ENCODE measurements at places on chromosomes 3 and 15.
A peak's percentile ranks its signal among the peaks of the same experiment; 100 is the strongest.

GRCh38 chr3:12440927-12441714 lies 43.2 kb upstream of the TSEN2 start:
- peak; percentile 17 for DNase-seq

DNA sequence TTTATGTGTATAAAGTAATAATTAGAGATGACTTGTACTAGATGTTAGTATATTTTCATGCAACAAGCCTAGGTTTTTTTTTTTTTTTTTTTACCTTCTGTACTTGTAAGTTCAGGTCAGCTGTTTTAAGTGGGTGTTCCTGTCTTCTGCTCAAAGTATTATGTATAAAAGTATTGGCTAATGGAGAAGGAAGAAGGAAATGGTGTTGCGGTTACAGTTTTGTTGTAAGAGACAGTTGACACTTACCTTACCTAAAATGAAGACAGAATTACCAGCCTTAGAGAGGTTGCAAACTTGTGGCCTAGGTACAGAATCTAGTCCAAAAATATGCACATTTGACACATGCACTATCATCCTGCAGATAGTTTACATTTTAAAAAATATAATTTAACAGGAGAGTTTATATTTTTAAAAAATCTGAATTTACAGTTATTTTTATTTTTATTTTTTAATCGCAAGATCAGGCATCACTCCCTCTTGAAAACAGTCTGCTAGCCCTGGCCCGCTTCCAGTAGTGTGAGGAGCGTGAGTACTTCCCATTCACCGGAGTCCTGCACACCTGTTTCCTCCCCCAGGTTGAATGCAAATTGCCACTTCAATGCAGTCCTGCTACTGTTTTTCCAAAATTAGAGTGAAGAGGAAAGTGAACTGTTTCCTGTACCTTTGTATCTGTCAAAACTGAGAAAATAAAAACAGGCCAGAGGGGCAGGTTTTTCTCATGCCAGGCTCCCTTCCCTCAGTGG lies 224.3 kb upstream of the SOX2 start:
- no peak for DNase-seq

GRCh38 chr3:182007441-182007840 lies 295.7 kb downstream of the SOX2 start:
- no peak for DNase-seq

DNA sequence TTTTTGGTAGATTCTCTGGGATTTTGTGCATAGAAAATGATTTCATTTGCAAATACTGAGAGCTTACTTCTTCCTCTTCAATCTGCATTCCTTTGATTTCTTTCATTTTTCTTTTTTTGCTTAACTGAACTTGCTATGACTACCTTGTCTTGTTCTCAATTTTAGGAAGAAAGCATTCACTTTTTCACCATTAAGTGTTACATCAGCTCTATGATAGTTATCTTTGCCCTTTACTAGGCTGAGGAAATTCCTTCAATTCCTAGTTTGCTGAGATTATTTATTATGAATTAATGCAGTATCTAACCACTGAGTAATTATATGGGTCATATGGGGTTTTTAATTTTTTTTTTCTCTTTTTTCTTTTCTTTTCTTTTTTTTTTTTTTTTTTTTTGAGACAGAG lies 172.8 kb downstream of the PEAK1 start:
- DNase-seq = no peak

DNA sequence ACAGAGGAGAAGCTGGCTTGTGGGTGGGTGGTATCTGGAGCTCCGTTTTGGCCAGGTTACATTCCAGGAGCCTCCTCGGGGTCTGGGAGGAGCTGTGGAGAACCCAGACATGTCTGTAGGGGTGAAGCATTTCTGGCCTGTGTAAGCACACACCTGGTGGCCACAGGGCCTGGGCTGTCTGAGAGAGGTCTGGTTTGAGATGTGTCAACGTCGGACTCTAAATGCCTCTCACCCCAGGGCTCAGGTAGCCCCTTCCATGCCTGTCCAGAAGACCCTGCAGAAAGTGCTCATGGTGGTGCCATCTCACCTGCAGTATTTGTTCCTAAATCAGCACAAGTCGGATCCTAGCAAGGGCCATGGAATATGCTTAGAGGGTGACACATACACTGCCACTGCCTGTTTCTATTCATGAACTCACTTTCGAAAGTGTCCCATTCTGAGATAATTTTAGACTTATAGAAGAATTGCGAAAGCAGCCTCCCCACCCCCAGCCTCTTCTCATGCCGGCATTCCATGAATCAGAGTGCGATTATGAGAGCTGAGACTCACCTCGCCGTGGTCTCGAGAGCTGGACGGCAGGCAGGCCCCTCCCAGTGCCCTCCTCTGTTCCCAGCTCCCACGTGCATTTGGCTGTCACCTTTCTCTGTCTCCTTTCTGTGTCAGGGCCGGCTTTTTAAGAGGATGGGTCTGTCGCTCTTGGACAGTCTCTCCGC lies 63.7 kb downstream of the KLF15 start:
- DNase-seq = no peak

DNA sequence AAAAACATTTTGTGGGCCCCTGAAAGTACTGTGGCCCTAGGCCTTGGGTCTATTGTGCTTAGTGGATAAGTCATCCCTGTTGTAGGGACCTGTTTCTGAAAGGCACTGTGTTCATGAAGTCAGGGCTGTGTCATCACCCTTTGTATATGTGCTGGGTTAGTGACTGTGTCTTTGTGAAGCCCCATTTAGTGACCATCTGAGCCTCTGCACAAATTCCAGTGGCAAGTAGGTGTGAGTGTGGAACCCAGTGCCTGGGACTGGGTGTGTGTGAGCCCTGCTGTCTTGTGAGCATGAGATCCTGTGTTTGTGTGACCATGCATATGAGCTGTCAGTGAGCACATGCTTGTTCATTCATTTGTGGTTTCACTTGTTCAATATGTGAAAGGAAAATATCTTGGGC lies 1.2 kb upstream of the HYAL1 start:
- DNase-seq = no peak

GRCh38 chr3:189630767-189631372 lies 319 bp upstream of the TP63 start:
- no peak for DNase-seq

- DNase-seq = no peak
Measured at GRCh38 chr3:32419742-32420125, 28.1 kb downstream of the CMTM7 start.

GRCh38 chr3:193943851-193944517 lies 192.0 kb upstream of the HES1 start:
- DNase-seq = no peak

- no peak for DNase-seq
Measured at GRCh38 chr3:121976727-121977126, 45.3 kb downstream of the ILDR1 start.

DNA sequence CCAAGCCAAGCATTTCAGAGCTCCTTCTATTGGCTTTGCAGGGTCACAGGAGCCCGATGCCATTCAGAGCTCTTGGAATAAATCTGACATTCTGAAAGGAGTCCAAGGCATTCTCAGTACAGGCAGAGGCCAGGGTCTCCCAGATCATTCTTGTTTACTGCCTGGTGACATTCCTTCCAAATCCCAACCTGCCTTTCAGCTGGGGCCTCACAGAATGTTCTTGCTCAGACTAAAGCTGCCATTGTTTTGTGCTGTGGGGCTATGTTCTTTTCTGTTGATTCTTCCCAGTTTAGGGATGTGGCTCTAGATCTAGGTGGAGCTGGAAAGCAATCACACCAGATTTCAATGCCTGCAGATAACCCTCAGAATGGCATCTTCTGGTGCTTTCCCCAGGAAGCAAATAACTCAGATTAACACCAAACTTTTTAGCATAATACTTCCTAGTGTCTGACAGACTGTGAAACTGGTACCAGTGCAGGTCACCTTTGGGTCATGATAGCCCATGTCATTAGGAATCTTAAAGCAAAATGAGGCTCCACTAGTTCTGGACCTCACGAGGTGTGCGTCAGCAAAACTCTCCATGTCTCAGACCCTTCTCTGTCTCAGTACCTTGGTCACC lies 166.9 kb downstream of the CHST2 start:
- DNase-seq = no peak

DNA sequence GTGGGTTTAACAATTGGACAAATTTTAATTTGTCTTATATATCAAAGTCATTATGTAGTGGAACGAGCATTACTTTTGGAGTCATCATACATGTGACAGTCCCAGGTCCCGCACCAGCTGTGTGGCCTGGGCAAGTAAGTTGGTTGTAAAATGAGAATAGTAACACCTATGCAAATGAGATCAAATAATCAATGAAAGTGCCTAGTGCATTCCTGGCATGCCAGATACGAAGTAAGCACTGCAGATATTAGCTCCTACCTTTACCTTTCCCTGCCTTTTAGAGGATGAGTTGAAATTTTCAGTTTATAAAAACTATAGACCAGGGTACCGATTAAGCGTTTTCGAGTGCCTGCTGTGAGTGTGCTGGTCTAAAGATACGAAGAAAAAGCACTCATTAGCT lies 134.1 kb downstream of the LRIG1 start:
- no peak for DNase-seq

- no peak for DNase-seq
Measured at GRCh38 chr15:35618260-35619188, 72.6 kb upstream of the DPH6 start.

- no peak for DNase-seq
Measured at GRCh38 chr3:129238945-129239705, 10.3 kb upstream of the COPG1 start.

GRCh38 chr3:134336587-134336986 lies 37.7 kb downstream of the AMOTL2 start:
- DNase-seq = peak; percentile 90

DNA sequence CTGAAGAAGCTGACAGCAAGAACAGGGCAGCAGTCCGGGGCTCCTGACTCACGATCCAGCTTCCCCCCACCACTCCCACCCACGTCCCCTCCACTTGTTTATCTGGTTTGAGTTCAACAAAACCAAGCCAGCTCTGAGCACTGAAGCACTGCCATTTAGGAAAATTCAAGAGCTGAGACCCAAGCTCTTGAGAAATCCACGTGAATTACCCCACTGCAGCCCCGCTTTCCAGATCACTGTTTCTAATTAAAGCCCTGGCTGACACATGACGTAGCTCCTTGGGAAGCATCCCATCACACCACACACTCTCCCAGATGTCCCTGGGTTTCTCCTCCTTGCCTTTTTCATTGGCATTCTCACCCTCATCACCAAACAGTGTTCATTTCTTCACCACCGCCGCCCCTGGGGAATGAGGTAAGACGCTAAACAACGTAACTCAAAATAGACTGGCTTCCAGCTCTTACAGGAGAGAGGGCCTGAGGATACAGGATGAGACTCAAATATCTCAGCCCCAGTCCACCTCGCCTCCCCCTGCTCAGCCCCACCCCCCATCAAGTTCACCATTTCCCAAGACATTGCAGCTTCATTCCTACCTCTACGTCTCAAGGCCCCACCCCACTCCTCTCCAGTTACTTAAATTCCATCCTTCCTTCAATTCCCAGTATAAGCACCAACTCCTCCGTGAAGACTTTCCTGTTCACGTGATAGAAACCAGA lies 95.4 kb downstream of the SRGAP3 start:
- DNase-seq = peak; percentile 17

- no peak for DNase-seq
Measured at GRCh38 chr3:14933820-14934425, 13.5 kb upstream of the NR2C2 start.

DNA sequence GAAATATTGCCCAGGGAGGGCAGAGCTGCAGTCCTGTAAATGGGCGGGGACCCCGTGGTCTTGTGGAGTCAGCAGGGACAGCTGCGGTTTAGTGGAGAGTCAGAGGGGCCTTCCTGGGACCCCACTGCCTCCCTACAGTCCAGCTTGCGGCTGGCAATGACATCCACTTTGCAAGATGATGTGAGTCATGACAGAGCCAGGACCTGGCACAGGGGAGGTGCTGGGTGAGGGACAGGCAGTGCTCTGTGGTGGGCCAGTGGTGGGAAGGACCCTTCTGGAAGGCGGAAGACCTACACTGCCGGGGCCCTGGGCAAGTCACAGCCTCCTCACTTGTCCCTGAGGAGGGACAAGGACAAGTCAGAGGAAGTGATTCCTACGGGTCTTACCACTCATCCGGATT lies 17.8 kb downstream of the APBA2 start:
- DNase-seq = no peak

- DNase-seq = peak; percentile 94
Measured at GRCh38 chr3:155870133-155870944, at the start of gene GMPS. Gene GMPS, plus strand, starts transcription at chr3:155870650. Its CDS starts 221 bp downstream, at chr3:155870871.

- DNase-seq = no peak
Measured at GRCh38 chr3:140180603-140181002, 245.6 kb downstream of the CLSTN2 start.

DNA sequence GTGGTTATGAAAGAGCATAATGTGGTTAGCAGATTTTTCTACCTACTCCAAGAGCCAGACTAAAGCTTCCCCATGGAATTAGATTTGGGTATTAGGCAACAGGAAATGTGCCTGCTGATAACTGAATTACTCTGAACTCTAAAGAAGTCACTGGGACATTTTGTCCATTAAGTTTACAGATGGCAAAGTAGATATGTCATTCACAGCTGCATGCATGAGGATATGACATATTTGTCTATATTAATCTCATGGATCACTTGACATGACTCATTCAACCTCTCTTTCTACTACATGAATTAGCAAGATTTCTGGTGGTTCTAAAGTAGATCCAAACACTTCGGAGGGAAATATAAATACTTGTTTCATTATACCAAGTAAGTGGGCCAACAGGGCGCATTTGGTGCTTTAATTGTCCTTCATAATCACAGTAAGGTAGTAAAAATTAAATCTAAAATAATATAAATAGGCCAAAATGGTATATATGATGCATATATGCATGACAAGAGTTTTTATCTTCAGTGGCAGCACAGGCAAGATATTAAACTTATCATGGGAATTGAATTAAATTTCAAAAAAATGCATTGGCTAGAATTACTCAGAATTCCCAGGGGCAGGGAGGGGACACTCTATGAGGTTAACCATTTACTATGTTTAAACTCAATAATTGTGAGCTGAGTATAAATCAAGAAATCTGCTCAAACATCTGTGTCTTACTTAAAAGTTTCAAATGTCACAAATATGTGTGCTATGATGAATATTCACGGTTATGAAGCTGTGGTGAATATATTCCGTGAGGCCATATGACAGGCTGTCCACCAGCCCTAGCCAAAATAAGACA lies 365.3 kb upstream of the KCNMB2 start:
- DNase-seq = peak; percentile 86

DNA sequence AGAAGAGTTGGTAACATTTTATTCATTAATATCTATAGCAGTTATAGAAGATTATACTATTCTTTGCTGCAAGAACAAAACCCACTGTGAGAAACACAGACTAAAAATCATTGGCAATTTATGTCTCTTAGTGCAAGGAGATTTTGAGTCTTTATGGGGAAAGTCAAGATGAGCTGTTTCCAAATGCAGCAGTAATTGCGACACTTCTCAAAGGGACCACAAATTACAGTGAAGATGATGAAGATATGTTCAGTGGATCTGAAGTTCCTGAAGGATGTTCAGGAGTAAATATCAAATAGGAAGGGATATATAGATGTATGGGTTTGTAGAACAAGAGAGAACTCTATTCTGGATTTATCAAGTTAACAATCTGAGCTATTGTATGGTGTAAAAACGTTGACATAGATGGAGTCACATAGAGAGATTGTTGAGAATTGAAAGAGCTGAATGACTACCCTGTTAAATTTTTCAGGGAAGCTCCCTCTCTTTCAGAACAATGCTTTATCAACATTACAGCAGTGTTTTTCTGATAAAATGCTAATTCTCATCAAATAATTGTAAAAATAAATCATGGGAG lies 71.8 kb downstream of the DTWD1 start:
- DNase-seq = no peak

Measured in EL (cell line).